Stimulated activated CD4-positive, alpha-beta T cell treated with anti-CD3 and anti-CD28 coated beads, Interleukin-1b, Interleukin-23, amount 100 ng/mL, for 1 hour (primary cell): ENCODE measurements at places on chromosomes 1 and 21.

DNA sequence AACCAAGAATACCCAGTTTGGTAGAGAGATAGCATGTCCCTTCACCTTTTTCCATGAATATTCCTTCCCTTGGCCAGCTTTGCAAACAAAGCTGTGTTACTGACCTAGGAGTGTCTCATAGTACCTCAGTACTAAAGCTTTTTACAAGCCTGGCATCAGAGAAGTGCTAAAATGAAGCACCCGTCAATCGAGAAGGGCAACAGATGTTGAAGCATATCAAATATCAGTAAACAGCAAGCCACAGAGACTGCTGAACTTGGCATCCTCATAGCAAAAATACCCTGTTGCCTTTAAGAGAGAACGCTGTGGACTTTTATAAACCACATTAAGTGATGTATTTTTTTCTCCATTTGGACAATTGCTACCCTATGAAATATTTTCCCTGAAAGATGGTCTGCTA, 128.6 kb upstream of the HOOK1 start:
- DNase-seq: no peak

GRCh38 chr1:206975306-206975705, 5.0 kb upstream of the FCAMR start:
- no peak for DNase-seq

DNA sequence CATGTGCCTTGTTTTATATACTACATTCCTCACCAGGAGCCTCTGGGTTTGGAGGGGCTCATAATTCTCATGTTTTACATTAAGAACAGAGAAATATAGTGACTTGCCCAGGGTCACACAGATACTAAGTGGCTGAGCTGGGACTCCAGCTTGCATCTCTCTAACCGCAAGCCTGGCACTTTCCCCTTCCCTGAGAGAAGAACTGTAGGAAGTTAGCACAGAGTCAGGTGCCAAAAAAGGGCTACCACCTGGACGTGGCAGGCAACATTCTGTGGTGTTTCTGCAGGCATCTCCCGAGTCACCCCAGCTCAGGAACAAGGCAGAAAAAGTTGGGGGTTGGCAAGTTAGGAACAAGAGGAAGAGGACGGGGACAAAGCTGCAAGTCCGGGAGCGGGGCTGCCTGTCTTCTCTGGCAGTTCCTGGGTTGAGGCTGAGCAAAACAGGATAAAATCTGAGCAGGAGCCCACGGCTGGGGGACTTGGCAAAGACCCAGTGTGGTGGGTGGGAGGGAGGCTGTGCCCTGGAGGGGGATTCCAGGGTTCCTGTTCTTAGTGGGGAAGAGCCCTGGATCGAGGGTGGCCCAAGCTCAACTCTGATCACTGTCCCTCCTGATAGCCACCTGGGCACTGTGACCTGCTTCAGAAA, 9.8 kb downstream of the PLA2G5 start:
- no peak for DNase-seq

- no peak for DNase-seq
These were observed 75.0 kb upstream of the DUSP10 start for GRCh38 chr1:221816899-221817298.

DNA sequence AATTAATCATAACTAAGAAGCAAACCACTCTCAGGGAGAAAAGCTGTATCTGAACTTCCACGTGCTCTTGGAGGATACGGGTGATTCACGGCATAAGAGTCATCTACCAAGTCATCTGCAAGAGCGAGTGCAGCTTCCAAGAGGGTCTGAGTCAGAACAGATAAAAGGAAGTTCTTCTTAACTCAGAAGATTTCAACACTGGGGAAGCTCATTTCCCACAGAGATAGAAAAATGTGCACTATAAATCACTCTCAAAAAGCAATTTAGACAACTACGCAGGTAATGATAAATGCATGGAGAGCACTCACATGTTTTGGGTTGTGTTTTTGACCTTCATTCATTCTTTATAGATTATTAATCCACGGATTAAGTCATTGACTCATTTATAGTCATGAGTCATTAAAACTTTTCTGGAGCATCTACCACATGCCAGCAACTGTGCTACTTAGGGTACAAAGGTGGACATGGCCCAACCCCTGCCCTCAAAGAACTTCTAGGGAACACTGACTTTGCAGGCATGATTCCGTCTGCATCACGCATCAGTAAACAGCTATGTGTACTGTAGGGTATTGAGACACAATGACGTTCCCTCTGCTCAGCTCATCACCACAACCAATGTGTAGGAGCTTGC, 20.8 kb downstream of the KCNJ15 start:
- DNase-seq: no peak

GRCh38 chr1:198234520-198235251, 77.9 kb downstream of the NEK7 start:
- DNase-seq: no peak

- DNase-seq: no peak
These were observed 445.0 kb downstream of the SETD4 start for GRCh38 chr21:35615325-35615724.

DNA sequence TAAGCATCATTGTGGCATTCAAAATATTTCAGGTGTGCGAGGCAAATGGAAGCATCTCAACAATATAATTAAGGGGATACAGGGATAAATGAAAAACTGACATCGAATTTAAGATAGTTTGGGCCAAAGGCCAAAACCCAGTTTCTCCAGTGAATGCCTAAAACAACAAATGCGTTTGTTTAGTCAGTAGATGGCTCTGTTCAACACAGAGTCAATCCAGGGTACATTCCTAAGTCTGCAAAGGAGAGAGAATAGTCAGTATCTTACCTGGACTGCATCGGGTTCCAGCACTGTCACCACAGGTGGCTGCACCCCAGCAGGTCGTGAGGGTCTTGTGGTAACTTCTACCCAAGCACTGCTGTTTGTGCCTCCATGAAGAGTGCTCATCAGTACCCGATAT, 321.1 kb downstream of the KCTD3 start:
- DNase-seq: no peak

DNA sequence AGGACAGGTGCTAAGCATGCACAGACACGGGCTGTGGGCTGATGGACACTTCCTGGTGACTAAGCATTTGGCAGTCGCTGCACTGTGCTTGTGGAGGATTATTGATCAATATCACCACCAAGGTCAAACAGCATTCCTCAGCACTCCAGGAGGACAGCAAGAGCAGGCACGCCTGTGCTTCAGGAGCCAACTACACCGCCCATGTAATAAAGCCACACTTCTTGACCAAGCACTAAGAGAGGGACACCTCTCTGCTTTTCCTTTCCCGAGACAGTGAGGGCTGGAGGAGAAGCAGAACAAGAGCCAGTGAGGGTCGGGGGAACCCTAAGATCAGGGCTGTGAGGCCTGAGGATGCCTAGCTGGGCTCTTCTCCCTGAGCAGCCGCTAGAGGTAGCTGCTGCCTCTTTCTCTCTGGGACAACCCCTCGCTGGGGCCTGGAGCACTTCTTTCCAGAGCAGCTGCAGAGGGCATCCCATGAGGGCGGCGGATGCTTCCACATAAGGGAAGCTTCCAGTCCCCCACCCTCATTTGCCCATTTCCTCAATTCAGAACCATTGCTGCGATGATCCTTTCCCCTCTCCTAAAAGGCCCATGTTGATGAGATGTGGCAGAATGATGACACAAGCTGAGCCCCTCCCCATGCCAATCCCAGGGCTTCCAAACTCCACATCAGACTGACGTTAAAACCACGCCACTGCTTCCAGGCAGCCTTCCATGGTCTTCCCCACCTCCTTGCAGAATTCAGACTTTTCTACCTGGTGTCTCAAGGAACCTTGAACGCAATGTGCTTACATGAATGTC, 19.1 kb downstream of the RAB7B start:
- no peak for DNase-seq

DNA sequence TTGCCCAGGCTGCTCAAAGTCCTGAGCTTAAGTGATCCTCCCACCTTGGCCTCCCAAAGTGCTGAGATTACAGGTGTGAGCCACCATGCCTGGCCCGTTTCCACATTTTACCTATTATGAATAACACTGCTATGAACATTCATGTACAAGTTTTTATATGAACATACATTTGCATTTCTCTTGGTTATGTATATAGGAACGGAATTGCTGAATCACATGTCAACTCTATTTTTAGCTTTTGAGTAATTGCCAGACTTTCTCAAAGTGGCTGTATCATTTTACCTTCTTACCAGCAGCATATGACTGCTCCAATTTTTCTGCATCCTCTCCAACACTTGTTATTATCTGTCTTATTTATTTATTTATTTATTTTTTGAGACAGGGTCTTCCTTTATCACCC, 2.7 kb downstream of the SPATA21 start:
- DNase-seq: no peak

GRCh38 chr1:81582467-81582986, 218.2 kb upstream of the ADGRL2 start:
- DNase-seq: no peak

DNA sequence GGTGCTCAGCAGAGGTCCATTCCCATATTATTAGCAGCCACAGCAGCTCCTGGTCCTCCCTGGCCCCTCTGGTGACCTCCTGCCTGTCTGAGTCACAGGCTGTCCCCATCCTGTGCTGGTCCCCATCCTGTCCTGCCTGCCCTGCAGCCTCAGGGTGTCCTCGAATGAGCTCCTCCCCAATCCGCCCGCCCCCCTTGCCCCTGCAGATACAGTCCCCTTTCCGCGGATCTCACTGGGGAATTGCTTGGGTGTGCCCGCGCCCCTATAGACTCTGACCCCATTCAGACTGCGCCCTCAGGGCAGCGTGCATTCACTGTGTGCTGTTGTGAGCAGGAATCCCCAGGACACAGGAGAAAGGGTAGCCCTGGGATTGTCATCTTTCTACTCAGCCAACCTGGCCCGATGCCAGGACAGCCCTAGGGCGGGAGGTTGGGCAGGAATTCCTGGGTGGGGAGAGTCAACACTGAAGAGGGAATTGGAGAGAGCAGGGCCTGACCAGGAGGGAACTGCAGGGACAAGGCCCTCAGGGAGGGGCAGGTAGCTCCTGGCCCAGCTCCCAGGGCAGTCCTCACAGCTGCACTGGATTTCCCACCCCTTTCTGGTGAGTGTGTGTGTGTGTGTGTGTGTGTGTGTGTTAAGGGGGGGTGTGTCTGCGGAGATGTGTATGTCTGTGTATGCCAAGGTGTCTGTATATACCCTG, 1.1 kb upstream of the GUCA2A start:
- DNase-seq: no peak

DNA sequence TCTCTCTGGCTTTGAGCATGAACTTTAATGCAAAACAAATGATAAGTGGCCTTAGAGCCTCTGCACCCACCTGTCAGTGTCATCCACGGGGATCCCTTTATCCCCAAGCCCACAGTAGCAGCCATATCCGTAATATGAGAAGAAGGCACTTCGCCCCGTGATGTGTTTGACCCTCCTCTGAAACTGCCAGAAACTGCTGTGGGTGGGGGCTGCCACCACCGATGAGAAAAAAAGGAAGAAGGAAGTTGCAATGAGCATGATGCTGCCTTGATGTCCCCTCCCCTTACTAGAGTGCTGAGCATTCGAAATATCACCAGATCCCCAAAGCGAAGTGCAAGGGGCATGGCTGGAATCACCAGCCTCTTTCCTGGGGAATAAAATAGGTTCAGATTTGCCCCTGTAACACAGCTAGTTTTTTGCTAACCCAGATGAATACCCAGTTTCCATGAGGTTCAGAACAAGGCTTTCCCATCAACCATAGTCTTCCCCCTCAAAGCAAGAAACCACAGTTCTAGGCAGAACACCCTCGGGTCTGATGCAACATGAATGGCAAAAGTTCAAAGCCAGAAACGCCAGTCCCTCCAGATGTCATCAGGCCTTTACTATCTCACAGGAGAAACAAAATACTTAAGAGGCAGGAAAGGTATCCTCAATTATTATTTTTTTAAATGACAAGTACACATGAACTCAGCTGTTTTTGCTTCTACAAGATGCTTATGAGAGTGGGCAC, 10.8 kb upstream of the UBXN10 start:
- DNase-seq: no peak

DNA sequence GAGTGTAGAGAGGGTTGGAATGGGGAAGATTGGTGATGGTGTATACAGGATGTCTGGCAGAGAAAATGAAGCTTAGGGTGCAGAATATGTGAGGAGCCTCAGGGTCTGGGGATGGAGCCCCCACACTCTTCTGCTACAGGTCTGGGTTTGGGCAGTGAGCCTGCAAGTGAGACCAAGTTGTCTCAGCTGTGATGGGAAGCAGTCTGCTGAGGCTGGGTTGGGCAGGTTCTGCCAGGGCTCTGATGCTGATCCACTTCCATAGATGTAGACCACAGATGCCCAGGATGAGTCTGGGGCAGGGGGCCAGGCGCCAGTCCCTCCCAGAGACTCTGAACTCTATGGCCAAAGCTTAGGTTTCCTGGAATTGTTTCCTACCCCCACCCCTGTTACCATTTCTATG, 516.9 kb downstream of the PTPRU start:
- DNase-seq: no peak

- no peak for DNase-seq
These were observed 63.1 kb upstream of the MUTYH start for GRCh38 chr1:45403298-45403697.

DNA sequence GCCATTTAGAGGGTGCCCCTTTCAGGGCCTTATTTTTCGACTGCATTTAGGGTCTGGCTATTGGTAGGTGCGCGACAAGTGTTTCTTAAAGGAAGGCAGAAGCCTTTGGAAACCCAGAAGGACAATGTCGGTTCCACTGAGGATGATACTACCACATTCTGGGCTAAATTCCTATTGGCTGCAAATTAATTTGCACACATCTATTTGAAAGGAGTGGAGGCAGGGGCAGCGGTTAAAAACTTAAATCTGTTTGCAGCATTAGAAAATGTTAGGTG, 1.1 kb downstream of the PATJ start:
- DNase-seq: no peak

DNA sequence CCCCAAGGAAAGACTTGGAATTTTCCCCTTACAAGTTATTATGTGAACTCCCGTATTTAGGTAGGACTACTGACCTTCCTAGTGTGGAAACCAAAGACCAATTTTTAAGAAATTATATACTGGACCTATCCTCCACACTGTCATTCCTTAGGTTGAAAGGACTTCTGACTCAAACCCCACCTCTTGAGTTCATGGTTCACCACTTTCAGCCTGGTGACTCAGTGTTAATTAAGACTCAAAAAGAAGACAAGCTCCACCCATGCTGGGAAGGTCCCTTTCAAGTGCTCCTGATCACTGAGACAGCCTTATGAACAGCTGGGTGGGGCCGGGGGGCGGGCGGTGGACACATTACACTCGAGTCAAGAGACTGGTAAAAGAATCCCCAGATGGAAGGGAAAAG, 113.2 kb downstream of the LRRC53 start:
- no peak for DNase-seq

- no peak for DNase-seq
These were observed 43.5 kb downstream of the DOP1B start for GRCh38 chr21:36200081-36200561.

- no peak for DNase-seq
These were observed 144.3 kb downstream of the DNM3 start for GRCh38 chr1:171985639-171986038.

GRCh38 chr1:228958741-228959140, 223.5 kb downstream of the RHOU start:
- no peak for DNase-seq

DNA sequence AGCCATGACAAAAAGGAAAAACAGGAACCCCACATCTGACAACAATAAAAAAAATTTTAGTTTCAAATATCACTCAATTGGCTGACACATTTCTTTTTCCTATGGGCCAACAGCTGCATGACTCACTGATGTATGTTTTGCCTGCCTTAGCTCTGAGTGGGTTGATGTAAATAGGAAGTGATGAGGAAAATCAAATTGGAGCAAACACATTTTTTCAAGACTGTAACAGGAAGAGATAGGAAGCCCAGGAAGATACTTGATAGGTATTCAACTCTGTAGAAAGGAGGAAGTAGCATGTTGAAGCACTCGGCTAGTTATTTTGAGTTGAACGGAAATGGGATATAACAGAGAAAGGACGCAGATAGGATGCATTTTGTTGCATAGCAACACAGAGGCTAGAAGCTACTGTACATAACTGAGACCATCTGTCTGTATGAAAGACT, 168.0 kb upstream of the NR5A2 start:
- no peak for DNase-seq
